Inflammatory macrophage treated with lipopolysaccharide for 4 hours (primary cell): ENCODE measurements at places on chromosomes 6 and 20.

GRCh38 chr20:38023181-38024001 lies 9.9 kb downstream of the TTI1 start:
- peak; percentile 68 for DNase-seq

DNA sequence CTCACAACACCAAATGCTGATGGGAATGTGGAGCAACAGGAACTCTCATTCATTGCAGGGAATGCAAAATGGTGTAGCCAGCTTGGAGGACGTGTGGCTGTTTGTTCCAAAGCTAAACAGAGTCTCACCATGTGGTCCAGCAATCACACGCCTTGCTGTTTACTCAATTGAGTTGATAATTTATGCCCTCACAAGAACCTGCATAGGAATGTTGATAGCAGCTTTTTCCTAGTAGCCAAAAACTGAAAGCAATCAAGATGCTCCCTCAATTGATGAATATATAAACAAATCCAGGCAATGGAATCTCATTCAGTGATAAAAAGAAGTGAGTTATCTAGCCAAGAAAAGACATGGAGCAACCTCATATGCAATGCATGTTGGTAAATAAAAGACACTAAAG lies 15.6 kb upstream of the VSX1 start:
- no peak for DNase-seq

GRCh38 chr6:109031416-109031815 lies 63.2 kb downstream of the SESN1 start:
- no peak for DNase-seq

GRCh38 chr6:116528780-116529179 lies 16.7 kb downstream of the TRAPPC3L start:
- DNase-seq: no peak

- peak; percentile 95 for DNase-seq
Measured at GRCh38 chr6:3001773-3002293, 2.1 kb downstream of the NQO2 start.

GRCh38 chr20:8272766-8273165 lies 140.7 kb downstream of the PLCB1 start:
- peak; percentile 55 for DNase-seq

DNA sequence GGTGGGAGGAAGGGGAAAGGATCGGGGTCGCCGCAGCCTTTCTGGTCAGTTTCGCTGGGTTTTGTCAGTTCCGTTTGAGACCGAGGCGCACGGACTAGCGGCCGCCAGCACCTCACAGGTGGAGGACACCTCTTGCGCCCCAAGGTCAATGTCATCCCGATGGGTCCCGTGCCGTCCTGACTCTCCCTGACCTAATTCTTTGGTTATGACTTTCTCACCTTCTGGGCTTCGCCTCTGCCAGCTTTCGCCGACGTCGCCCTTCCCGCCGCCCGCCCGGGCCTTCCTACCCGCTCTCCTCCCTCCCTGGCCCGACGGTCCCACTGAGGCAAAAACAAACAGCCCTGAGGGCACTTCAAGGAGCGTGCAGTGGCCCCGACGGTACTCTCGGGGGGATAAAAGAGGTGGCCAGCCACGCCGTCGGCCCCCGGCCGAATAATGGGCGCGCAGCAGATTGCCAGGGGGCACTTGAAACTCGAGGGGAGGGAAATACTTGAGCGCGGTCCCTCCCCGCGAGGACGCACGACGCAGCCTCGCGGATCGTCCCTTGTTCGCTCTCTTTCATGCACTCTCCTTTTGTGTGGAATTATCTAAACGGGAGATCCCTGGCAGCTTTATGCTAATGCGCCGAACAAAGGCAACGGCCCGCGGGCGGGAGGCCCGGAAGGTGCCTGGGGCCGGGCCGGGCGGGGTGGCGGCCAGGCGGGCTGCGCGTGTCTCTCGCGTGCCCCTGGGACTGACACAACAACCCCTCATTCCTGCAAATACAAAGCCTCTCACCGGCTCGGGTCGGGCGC lies 3.9 kb upstream of the INSM1 start:
- DNase-seq: no peak
